Caudate nucleus (tissue), 63 donors: ENCODE measurements at places on chromosomes 2 and 18.

DNA sequence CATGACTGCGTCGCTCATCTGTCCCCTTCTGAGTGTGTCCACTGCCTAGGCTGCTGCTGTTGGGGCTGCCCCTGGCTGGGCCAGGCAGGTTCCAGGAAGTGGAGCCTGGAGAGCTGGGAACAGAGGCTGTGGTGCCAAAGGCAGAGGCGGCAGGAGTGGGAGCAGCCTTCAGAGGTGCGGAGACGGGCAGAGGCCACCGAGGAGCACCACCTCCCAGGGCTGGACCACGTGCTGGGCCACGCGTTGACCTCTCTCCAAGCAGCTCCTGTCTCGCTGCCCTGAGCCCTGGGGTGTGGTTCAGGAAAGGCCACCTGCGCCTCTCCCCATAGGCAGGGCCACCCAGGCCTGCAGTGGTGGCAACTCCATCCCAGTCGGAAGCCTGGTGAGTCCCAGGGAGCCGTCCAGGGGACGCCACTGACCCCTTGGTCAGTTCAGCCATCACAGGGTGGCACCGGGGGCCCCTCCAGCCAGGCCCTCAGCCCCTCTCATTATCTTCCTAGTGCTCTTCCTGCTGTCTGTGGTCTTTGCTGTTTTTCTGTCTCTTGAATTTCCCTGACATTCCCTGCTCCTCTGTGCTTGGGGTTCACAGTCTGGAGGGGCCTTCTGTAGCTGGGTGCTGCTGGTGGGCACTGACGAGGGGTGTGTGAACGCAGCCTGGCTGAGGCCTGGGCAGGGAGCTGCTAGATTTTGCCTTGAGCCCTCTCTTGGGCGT, 122.8 kb upstream of the HS6ST1 start:
- DNase-seq = no peak

DNA sequence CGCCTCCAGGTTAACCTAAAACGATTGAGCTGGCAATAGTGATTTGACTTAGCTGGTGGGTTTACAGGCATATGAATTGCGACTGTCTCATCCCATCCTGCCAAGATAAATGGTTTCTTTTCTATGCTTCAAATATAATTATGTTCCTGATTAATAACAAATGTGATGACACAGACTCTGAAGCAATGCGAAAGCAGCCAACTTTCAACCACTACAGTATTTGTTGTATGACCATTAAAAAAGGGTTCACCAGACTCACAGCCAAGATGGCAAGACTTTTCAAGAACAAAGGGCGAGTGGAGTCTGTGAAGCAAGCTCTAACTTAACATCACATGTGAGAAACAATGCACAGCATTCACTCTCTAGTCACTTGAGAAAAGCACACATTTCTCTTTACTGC, 186.6 kb downstream of the PID1 start:
- DNase-seq = no peak

GRCh38 chr2:85255813-85256594, 71.8 kb downstream of the TGOLN2 start:
- DNase-seq = no peak

GRCh38 chr2:230830428-230830827, 34.3 kb upstream of the ITM2C start:
- no peak for DNase-seq

DNA sequence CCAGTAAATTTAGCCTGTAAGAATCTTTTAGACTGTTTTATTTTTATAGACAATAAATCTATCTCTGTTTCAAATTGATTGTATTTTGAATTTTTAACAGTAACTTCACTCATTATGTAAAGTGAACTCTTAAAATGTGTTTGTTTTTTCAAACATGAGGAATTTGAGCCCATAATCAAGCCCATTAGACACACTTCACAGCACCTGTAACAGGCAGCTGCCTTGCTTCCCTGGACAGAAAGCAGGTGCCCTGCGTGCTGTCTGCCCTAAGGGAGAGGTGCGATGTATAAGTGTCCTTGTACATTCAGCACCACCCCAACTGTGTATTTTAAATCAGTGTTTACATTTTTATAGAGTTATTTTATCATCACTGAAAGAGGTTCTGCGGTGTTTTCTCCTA, 186.5 kb upstream of the TPO start:
- no peak for DNase-seq

DNA sequence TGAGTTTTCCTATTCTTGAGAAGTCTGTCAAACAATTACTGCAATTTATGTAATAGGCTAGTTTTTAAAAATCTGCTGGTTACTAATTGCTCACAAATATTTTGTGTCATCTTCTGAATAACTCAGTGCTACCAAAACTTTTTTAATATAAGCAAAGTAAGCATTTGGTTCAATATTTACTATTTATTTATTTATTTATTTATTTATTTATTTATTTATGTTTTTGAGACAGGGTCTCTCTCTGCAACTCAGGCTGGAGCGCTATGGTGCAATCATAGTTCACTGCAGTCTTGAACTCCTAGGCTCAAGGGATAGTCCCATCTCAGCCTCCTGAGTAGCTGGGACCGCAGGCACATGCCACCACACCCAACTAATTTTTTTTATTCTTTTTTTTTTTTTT, 60.4 kb upstream of the CDH20 start:
- no peak for DNase-seq

DNA sequence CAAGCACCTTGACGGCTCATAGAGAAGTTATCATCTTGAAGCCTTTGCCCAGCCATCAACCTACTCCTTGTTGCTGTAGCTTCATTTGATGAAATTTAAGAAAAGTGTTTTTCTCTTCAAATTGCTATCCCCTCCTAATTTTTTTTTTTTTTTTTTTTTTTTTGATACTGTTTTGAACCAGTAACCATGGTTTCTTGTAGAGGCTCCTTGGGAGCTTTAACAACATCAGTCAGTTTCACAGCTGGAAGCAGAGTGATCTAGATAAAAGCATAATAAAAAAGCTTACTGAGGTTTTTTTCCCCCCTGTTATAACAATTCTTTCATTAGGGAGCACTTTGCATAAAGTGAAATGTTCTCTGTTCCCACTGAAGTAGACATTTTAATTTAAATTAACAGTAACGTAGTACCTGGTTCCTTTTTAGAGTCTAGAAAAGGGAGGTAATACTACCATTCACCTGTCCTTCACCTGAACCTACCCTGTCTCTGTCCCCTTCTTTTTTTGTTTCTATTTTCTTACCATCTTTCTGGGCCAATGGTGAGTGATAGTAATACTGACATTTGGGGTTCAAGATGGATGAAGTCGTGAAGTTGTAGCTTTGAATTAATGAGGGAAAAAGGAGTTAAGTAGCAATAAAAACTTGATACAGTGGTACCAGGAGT, 101.5 kb downstream of the NCOA1 start:
- no peak for DNase-seq

- DNase-seq = no peak
These were observed 177.5 kb downstream of the CD8B2 start for GRCh38 chr2:106664669-106665068.

- no peak for DNase-seq
These were observed 143.7 kb upstream of the CTNNA2 start for GRCh38 chr2:79369127-79369526.

DNA sequence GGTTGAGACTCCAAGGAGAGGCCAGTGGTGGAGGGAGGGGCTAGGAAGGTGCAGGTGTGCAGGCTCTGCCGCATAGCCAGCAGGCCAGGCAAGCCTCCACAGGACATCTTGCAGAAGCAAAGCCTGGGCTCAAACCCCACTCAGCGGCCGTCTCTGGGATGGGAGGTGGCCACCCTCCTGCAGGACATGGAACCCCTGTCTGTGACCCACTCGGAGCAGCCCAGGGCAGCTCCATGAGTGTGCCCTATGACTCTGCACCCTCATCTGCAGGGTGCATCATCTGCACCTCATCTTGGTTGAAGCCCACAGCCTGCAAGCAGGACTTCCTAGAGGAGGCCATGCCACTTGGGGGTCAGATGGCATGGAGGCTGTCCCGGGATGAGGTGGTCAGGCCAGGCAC, 46.3 kb downstream of the GPC1 start:
- no peak for DNase-seq

DNA sequence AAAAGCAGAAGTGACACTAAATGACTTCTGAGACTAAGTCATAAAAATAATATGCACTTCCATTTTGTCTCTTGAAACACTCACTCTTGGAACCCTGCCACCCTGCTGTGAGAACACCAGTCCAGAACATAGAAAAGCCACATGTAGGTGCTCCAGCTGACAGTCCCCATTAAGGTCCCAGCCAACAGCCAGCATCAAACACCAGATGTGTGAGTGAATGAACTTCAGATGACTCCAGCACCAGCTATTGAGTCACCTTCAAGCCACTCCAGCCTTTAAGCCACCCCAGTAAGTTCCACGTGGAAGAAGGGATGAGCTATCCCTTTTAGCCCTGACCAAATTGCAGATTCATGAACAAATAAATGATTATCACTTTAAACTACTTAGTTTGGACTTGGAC, 31.5 kb upstream of the LGALSL start:
- no peak for DNase-seq

DNA sequence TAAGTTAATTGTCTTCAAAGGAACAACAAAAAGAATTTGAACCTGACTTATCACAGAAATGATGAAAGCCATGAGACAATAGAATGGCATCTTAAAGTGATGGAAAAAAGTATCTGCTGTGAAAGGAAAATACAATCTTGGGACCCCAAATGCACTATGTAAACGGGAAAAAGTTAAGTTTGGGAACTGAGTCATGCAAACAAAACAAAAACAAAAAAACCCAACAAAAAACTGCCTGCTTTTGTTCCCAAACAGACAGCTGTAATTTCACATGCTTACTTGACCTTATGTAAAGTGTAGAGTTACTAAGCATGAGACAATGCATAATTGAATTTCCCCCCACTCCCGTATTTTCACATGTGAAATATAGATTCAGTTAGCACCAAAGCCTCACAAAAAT, 122.1 kb upstream of the RBMS1 start:
- no peak for DNase-seq
